Activated gamma-delta T cell treated with anti-CD3 and anti-CD28 coated beads, Interleukin-2, amount 50 U/mL, for 16 hours (primary cell): ENCODE measurements at places on chromosomes 12 and 14.

GRCh38 chr12:69204191-69204590 is 35.2 kb upstream of the CPSF6 start:
- no peak for DNase-seq

GRCh38 chr14:67622675-67623074 is 3.0 kb downstream of the ARG2 start:
- DNase-seq, result no peak

GRCh38 chr12:4648104-4648500 is 749 bp downstream of the AKAP3 start:
- no peak for DNase-seq

- no peak for DNase-seq
Measured at GRCh38 chr12:68367903-68368302, 35.7 kb upstream of the MDM1 start.

DNA sequence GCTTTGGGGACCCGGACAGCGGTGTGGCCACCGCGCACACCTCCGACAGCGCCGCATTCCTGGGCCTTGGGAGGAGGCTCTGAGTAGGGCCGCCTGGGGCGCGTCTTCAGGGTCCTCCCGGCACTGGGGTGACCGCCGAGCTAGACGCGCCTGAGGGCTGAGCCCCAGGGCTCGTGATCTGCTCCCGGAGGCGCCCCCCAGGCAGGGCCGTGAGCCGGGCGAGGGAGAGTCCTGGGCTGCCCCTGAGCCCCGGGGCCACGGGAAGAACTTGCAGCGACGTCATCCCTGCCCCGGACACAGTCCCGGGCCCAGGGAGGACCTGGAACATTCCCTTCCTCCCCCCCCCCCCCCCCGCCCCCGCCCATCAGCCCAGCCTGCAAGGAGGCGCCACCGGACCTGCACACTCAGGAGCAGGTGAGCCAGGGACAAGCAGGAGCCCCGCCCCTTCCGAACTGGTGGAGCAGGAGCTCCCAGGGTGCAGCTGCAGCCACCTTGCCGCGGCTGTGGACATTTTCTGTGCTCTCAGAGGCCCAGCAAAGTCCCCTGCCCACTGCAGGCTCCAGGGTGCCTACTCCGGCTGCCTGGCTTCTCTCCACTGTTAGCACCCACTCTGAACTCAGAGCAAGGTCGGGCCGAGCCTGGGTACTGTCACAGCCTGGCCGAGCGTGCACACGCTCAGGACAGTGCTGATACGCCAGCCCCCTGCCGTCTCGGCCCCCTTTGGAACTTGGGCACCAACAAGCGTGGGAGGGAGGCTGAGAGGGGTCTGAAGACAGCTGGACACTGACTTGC is 50.7 kb downstream of the A2M start:
- DNase-seq, result no peak

DNA sequence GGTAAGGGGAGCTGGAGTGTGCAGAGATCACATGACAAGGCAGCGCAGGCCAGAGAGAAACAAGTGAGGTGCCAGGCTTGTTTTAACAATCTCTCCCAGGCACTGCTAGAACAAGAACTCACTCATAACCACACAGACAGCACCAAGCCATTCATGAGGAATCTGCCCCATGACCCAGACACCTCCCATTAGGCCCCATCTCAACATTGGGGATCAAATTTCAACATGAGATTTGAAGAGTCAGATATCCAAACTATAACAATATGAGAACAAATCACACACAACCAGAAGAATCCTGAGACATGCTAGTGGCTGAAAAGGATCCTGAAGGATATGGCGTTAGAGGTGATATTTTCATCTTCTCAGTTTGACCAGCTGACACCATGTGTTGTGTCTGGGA is 21.9 kb downstream of the OR6J1 start:
- no peak for DNase-seq

DNA sequence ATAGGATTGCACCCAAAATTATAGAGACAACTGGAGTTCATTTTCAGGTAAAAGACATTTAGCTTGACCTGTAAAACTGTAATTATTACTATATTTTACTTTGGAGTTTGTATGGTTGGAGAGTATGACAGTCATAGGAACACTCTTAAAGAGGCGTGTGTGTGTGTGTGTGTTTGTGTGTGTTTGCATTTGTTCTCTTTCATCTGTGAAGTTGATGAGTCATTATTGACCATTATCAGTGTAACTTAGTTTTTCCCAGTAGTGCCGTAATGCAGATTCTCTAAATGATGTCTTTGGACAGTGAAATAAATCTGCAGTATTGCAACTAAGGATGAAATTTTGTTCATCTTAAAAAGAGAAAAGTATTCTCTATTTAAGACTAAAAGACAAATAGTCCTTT is 13.0 kb downstream of the WASHC4 start:
- DNase-seq, result no peak

GRCh38 chr12:105107171-105107493 is 399 bp upstream of the WASHC4 start:
- DNase-seq, result no peak

DNA sequence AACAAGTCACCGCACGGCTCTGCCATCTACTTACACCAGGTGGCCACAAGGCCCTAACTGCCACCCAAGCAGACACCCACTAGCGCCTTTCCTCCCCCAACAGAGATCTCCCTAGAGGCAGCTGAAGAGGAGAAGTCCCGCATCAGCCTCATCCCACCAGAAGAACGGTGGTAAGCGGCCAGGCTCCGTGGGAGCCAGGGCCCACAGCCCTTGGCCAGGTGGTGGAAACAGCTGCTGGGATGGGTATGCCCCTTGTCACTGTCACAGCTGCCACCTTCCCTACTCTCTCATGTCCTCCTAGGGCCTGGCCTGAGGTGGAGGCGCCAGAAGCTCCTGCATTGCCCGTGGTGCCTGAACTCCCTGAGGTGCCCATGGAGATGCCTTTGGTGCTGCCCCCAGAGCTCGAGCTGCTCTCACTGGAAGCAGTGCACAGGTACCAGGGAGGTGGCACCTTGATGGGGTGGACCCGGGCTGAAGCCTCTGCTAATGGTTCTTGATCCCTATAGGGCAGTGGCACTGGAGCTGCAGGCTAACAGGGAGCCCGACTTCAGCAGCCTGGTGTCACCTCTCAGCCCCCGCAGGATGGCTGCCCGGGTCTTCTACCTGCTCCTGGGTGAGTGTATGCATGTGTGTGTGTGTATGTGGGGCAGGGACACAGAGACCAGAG is 7.5 kb downstream of the REC8 start:
- no peak for DNase-seq

- DNase-seq, result no peak
Measured at GRCh38 chr14:92507174-92507768, 6.3 kb upstream of the RIN3 start.

DNA sequence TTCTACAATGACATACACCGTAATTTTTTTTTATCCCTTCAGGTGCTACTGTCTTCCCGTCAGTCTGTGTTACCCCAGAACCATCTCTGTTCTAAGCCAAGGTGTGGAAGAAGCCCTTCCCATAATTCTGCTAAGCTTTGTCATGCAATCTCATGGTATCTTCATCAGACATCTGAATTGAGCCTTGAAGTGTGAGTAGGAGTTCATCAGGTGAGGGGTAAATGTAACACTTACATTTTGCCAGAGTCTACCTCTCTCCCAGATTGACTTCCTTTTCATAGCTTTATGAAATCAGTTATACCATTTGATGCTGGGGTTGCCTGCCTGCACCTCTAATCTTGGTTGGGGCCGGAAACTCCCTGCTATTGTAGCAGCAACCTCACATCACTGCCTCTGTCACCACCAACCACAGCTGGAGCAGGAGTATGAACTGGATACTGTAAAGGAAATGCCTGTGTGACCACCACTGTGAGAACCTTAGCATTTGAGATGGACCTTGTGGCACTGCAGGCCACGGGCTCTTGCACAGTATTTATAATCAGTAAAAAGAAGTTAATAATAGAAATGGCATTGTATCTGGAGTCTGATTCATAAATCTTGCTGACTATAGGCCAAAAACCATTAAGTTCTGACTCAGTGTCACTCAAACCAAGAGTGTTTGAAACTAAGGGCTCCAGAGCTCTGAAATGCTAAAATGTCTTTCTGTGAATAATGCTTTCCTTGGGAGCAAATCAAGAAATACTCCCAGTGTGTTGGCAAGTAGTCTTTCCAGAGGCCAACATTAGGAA is 58.7 kb upstream of the STK38L start:
- no peak for DNase-seq

GRCh38 chr14:105255021-105255507 is 6.7 kb downstream of the BTBD6 start:
- no peak for DNase-seq

DNA sequence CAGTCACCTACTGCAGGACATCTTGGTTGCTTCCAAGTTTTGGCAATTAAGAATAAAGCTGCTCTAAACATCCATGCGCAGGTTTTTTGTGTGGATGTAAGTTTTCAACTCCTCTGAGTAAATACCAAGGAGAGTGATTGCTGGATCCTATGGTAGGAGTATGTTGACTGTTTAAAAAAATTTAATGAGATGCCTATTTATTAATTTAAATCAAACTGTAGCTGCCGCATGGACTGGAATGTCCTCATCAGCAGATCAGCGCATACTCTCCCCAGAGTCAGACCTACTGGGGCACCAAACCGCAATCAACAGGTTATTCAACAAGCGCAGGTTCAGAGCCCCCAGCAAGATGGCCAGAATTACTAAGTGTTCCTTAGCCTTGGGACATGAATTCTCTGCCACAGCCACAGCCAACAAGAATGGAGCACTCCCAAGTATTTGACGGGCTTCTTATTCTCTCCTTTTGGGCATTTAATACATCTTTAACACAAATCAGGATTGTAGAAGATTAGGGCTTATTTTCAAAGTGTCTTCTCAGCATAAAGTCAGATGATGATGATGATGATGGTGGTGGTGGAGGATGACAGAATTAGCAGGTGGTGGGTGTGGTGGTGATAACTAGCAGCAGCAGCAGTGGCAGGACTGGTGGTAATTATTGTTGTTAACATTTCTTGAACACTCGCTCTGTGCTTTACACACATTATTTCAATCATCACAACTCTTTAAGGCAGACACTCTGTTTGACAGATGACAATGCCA is 170.7 kb downstream of the CHST11 start:
- no peak for DNase-seq

- no peak for DNase-seq
Measured at GRCh38 chr12:56679883-56680575, 8.1 kb downstream of the PTGES3 start.

DNA sequence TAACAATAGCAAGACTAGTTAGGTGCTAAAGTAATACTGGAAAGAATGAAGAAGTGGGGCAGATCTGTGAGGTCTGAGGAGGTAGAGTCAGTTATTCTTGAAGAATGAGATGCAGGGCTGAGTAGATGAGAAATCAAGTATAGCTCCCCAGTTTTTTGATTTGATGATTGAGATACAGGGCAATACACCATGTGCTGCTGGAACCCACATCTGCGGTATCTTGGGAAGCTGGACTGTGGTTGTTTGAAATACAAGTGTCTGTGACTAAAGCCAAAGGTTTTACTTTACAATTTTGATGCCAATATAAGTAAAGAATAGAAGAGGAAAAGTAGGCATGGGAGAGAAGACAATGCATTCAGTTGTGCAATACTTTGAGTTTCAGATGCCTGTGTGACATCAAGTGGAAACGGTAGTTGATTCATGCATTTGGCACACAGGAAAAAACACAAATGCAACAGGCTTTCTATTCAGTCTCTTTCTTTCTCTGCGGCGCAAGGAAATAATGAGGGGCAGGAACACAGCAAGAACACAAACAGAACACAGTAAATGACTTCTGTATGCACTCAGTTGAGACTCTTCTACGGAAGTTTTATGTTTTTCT is 190.2 kb upstream of the SLC38A2 start:
- DNase-seq, result no peak

DNA sequence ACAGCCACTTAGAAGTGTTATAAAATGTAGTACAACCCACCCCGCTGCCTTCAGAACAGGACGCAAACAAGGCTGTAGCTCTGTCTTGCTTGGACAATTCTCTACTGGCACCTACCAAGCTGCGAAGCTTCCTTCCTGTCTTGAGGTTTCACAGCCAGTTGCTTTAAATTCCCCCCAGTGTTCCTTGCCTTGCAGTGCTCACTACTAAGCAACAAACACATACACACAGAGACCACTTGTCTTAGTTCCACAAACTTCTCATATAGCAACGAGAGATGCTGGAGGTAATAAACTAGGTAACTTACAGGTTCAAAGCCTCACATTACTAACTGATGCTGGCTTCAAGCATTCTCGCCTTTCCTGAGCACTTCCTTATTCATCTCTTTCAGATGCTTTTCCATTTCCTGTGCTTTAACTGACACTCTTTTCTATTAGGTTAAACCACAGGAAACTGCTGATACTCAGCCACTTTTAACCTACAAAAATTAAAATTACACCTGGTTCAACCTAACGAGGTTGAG is 91.5 kb upstream of the PTGDR start:
- peak; percentile 28 for DNase-seq

GRCh38 chr12:118345355-118345754 is 27.4 kb downstream of the TAOK3 start:
- no peak for DNase-seq

GRCh38 chr12:56361487-56362129 is 1.0 kb downstream of the APOF start:
- no peak for DNase-seq

GRCh38 chr12:117127933-117128823 is 29.0 kb upstream of the TESC start:
- DNase-seq, result no peak

DNA sequence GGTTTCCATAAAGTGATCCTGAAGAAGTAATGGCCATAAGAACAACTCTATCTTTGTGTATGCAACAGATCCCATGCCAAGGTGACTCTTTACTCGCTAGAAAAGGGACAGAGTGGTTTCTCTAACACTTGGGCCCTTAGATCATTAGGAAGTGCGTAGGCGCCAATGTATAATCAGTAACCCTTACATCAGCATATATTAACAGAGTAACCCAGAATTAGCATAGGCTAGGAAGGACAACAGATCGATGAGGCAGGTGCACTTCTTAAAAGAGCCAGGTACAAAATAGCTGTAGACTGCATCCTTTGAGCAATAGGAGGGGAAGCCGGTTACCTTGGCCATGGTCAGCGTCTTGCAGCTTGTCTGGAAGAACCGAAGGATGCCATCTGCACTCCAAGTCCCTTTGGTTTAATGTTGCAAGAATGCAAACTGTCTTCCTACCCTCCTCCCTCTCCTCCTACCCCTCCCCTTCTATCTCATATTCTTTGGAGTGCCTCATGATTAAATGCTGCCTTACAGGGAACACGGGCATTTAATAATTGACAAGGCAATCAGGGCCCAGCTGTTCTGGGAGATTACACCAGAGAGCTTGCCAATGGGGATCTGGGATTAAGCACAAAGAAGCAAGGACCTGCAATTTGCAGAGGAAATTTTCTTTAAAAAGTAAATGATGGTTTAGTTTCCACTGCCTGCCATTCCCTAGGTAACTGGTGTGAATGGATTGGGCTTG is 8.0 kb downstream of the GSG1 start:
- no peak for DNase-seq

- no peak for DNase-seq
Measured at GRCh38 chr12:127774828-127775227, 492.1 kb upstream of the TMEM132C start.
